ENCODE measurements at places on chromosomes 16 and 17. TPM values are rescaled to one million over a fixed set of nuclear protein-coding genes. Genes with fewer than 3 reads are reported as not detected.

GRCh38 chr17:69447726-69448125 lies 33.2 kb downstream of the MAP2K6 start:
- no peak for DNase-seq
- H3K27me3 ChIP-seq = no peaks in the 10 kb centered on the region
- H3K4me1 ChIP-seq = peaks cover 4% of the 10 kb centered on the region
- no peak overlapping the region for H3K4me3 ChIP-seq

- no peak overlapping the region for H3K27ac ChIP-seq
- no peaks in the 10 kb centered on the region for H3K4me1 ChIP-seq
- no peaks in the 10 kb centered on the region for H3K27me3 ChIP-seq
- H3K36me3 ChIP-seq = no peaks in the 10 kb centered on the region
- DNase-seq = no peak
- H3K4me3 ChIP-seq = no peak overlapping the region
Observed at GRCh38 chr17:71792966-71793365, 327.9 kb upstream of the SOX9 start.

KRT33B gene
- total RNA-seq = not detected

DNA sequence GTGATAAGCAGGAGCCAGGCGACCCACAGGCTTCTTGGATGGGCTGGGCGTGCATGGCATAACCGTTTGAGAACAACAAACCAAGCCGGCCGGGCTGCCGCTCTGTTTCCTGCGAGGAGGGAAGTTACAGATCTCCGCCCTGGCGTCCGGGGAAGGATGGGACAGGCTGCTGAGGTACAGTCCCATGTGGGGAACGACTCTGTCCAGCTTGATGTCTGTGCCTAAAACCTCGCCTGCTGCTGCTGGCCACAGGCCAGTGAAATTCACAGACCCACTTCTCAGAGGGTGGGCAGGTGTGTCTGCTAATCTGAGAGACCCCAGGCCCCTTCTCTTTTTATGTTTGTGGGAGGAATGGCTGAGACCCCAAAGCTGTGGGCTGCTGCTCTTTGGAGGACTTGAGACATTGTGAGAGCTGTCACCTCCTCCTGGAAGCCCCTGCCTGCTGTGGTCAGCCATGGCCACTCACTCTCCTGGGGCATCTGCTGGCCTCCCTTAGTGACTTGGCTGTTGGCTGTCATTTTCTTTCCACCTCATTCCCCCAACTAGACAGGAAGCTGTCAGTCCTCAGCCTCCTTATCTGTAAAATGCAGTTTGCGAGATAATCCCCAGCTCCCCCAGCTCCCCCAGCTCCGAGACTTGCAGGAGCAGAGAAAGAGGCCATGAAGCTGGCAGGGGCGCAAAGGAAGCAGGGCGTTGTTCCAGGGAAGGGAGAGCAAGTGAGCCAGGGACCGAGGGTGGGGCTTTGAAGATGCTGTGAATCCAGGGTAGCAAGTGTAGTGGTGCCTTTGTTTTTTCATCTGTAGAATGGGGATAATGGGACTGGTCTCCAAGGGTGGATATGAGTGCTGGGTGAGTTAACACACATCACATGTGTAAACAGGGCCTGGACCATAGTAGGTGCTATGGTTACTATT lies 51.0 kb downstream of the CMIP start:
- no peak overlapping the region for H3K27ac ChIP-seq
- H3K36me3 ChIP-seq = no peaks in the 10 kb centered on the region
- peaks cover 53% of the 10 kb centered on the region for H3K4me1 ChIP-seq
- DNase-seq = no peak
- H3K27me3 ChIP-seq = no peaks in the 10 kb centered on the region
- no peak overlapping the region for H3K4me3 ChIP-seq

DNA sequence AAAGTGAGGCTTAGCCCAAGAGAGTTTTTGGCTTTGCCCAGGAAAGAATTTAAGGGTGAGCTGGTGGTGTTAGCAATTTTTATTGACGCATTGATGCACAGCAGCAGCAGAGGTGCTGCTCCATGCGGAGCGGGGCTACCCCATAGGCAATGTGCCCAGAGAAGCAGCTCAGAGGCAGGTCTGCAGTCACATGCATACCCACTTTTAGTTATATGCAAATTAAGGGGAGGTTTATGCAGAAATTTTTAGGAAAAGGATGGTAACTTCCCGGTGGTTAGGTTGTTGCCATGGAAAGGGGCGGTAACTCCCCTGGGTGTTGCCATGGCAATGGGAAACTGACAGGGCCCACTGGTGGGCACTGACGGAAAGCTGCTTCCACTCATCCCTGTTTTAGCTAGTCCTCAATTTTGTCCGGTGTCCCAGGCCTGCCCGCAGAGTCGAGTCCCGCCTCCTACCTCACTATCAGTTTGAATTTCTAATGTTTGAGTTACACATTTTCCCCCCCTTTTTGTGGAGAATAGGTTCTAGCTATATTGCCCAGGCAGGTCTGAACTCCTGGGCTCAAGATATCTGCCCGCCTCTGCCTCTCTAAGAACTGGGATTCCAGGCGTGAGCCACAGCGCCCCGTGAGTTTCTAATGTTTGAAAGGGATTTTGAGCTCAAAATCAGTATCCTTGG lies 10.4 kb upstream of the GJD3 start:
- no peak for DNase-seq
- peaks cover 3% of the 10 kb centered on the region for H3K4me1 ChIP-seq
- H3K4me3 ChIP-seq = no peak overlapping the region
- no peaks in the 10 kb centered on the region for H3K36me3 ChIP-seq
- no peak overlapping the region for H3K27ac ChIP-seq
- H3K27me3 ChIP-seq = no peaks in the 10 kb centered on the region

EVI2B gene
- total RNA-seq = 102 TPM

- H3K27me3 ChIP-seq = no peaks in the 10 kb centered on the region
- no peak overlapping the region for H3K4me3 ChIP-seq
- H3K27ac ChIP-seq = no peak overlapping the region
- DNase-seq = no peak
Observed at GRCh38 chr16:84086341-84086740, 30.4 kb downstream of the MBTPS1 start.

PSME3IP1 gene
- 77.1 TPM for total RNA-seq

GRCh38 chr17:74824961-74825627 lies 34.6 kb downstream of the GRIN2C start:
- no peak for DNase-seq
- H3K36me3 ChIP-seq = peaks cover 50% of the 10 kb centered on the region
- no peak overlapping the region for H3K4me3 ChIP-seq
- no peak overlapping the region for H3K27ac ChIP-seq
- no peaks in the 10 kb centered on the region for H3K27me3 ChIP-seq

- H3K4me3 ChIP-seq = no peak overlapping the region
- H3K36me3 ChIP-seq = peaks cover 5% of the 10 kb centered on the region
- DNase-seq = no peak
- no peak overlapping the region for H3K27ac ChIP-seq
- no peaks in the 10 kb centered on the region for H3K27me3 ChIP-seq
- H3K4me1 ChIP-seq = peaks cover 4% of the 10 kb centered on the region
Observed at GRCh38 chr16:17219991-17220390, 250.8 kb downstream of the XYLT1 start.

GRCh38 chr17:33375783-33376182 lies 82.7 kb upstream of the ASIC2 start:
- no peaks in the 10 kb centered on the region for H3K4me1 ChIP-seq
- H3K36me3 ChIP-seq = no peaks in the 10 kb centered on the region
- no peaks in the 10 kb centered on the region for H3K27me3 ChIP-seq
- H3K27ac ChIP-seq = no peak overlapping the region

DNA sequence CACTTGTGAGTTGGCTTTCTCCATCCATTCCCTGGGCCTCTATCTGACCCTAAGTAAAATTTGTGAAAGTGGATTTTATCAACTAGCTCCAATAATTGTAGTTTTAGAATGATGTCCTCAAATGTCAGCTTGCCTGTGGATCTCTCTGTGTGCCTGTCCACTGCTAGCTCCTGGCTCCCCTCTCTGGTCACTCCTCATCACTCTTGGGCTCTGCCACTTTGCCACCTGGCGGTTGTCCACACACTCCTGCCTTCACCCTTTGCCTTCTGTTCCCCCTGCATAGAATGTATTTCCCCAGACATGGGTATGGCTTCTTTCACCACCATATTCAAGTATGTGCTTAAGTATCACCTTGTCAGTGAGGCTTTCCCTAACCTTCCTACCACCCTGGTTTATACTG lies 19.8 kb downstream of the ANKFN1 start:
- H3K27me3 ChIP-seq = no peaks in the 10 kb centered on the region
- no peaks in the 10 kb centered on the region for H3K36me3 ChIP-seq
- DNase-seq = no peak

DNA sequence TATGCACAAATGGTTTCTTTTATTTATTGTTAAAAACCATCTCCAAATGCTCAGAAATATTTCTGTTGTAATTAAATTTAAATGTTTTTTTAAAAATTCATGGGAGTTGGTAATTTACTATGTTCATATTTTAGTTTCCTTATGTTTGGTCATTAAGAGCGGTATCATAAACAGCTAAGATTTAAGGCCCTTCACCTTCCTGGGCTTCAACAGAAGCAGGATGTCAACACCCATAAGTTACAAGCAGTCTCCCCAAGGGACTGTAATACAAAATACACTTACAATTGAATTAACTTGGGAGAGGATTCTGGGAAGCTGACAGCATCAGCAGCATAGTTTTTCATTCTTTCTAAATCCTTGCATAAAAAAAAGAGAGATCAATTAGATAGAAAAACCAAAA lies 30.9 kb upstream of the TANC2 start:
- H3K4me1 ChIP-seq = no peaks in the 10 kb centered on the region
- H3K4me3 ChIP-seq = no peak overlapping the region
- peaks cover 3% of the 10 kb centered on the region for H3K27me3 ChIP-seq
- no peaks in the 10 kb centered on the region for H3K36me3 ChIP-seq
- H3K27ac ChIP-seq = no peak overlapping the region

DNA sequence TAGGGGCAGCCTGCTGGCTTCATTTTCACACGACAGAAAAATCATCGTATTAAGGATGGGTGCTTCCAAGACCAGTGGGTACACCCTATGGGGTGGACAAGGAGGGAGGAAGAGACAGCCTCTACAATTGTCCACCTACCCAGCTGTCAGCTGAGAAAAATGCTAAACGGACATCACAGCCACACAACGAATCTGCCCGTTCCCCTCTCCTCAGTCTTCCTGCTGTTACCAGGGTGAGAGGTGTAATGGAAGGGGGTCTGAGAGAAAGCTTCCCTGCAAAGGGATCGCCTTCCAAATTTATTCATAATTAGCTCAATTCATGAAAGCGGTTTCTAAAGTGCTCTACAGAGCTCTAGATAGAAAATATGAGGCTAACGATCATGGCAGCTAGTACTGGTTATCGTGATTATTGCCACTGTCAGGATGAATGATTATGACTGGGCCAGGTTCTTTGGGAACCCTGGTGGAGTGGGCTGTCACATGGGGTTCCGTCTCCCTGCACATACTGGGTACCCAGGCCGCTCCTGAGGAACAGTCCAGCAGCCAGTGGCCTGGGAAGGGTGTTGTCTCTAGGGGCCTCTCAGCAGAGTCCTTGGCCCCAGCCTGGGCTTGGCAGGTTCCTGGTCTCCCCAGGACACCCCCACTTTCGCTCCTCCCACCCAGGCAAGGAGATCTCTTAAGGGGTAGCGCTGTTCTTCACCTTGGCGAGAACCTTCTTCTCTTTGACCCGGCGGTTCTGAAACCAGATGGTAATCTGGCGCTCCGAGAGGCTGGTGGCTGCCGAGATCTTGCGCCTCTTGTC lies 2.2 kb downstream of the HOXB13 start:
- H3K4me3 ChIP-seq = no peak overlapping the region
- H3K4me1 ChIP-seq = peaks cover 62% of the 10 kb centered on the region
- H3K27ac ChIP-seq = no peak overlapping the region
- peaks cover 96% of the 10 kb centered on the region for H3K27me3 ChIP-seq
- no peak for DNase-seq

MPV17L gene
- total RNA-seq = not detected

DNA sequence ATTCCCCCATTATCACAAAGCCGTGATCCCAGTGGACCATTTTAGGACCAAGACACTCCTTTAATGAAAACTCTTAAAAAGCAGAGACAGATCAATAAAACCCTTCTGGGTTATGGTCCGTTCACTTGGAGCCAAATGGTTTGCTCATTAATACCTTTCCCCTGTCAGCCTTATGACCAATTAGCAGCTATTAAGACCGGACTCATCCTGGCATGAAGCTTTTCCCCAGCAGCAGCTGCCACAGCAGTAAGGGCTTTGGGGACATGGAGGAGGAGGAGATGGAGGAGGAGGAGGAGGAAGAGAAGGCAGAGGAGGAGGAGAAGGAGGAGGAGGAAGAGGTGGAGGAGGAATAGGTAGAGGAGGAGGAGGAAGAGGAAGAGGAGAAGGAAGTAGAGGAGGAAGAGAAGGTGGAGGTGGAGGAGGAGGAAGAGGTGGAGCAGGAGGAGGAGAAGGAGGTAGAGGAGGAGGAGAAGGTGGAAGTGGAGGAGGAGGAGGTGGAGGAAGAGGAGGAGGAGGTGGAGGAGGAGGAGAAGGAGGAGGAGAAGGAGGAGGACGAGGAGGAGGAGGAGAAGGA lies 50.1 kb upstream of the IRX3 start:
- peaks cover 5% of the 10 kb centered on the region for H3K27me3 ChIP-seq
- H3K4me1 ChIP-seq = no peaks in the 10 kb centered on the region
- H3K4me3 ChIP-seq = no peak overlapping the region
- H3K36me3 ChIP-seq = no peaks in the 10 kb centered on the region
- no peak for DNase-seq

DNA sequence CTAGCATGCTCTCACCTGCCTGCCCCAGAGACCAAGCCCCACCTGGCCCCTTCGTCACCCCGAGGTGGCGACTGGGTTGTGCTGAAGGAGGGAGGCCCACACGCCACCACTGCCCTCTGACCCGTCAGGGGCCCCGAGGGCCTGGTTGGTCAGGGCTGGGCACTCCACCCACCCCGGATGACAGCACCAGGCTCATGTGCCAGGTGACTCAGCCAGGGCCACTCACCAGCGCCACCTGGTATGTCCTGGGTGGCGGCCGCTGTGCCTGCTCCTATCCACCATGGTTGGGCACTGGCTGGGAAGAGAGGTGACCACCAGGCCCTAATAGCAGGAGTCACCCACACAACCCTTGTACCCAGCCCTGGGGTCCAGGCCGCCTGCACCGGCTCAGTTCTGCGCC lies 68.9 kb downstream of the JPH3 start:
- H3K27ac ChIP-seq = no peak overlapping the region
- H3K36me3 ChIP-seq = no peaks in the 10 kb centered on the region
- DNase-seq = no peak
- H3K27me3 ChIP-seq = no peaks in the 10 kb centered on the region
- H3K4me1 ChIP-seq = no peaks in the 10 kb centered on the region
- no peak overlapping the region for H3K4me3 ChIP-seq

MYL11 gene
- total RNA-seq = 0.95 TPM

CA5A gene
- not detected for total RNA-seq

GRCh38 chr16:309476-309875 lies 26.5 kb downstream of the PDIA2 start:
- H3K4me1 ChIP-seq = peaks cover 11% of the 10 kb centered on the region
- no peak overlapping the region for H3K4me3 ChIP-seq
- no peaks in the 10 kb centered on the region for H3K27me3 ChIP-seq
- peaks cover 73% of the 10 kb centered on the region for H3K36me3 ChIP-seq
- no peak for DNase-seq

GSG1L gene
- total RNA-seq = not detected
